Osteoblast (primary cell): ENCODE measurements at places on chromosomes 3 and 15.

DNA sequence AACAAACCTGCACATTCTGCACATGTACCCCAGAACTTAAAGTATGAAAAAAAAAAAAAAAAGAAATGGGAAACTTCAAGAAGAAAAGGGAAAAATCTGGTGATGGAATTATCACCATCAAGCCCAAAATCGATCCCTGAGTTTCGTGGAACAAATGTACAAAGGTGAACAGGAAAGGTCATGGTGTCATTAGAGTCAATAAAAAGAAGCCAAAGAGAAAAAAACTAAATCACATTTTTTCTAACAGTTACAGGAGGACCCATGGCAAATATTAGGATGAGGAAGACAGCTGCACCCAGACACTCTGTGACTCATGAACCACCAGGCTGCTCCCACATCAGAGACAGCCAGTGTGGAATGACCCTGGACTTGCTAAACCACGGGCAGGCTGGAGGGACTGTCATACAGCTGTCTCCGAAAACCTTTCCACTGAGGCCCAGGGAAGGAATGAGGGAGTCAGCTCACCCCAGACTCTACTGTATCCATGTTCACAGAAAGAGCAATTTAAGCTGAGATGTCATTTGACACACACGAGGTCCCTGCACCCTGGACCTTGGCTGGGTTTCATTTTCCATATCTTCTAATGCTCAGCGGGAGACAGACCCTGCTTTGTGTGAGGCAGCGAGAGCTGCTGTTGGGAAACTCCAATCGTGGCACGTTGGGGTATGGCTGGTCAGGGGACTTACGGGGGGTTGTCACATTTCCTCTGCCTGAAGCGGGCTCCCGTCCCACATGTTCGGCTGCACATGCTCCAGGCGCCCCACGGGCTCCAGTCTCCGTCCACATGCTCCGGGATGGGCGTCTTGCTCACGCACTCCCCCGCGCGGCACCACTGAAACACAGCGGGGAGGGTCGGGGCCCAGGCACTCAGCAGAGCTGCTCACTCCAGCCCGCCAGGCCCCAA, 210.2 kb downstream of the ADAMTS17 start:
- DNase-seq: peak; percentile 93

DNA sequence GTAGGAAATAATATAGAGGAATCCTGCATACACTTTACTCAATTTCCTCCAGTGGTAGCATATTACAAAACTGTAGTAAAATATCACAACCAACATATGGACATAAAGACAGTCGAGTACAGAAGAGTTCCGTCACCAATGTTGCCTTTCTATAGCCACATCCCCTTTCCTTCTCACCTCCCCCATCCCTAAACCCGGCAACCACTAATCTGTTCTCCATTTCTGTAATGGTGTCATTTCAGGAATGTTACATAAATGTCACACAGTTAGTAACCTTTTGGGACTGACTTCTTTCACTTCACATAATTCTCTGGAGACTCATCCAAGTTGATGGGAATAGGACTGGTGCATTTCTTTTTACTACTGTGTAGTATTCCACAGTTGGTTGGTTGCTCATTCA, 41.4 kb upstream of the ATG7 start:
- DNase-seq: no peak

DNA sequence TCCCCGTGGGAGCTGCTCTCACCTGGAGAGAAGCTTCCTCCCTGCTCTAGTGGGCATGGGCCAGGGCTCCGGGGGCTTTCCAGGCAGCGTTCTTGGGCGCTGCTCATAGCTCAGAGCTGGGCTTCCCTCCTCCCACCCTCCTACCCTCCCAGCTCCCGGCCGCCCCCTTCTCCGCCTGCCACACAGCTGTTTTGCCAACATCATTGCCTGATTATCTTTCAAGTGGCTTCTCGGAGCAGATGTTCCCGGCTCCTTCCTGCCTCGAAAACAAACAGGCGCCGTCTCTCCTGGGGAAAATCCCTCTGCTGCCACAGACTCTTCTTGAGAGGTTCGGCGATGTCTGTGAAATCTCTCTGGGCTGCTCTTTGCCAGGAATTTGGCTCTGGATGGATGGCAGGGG, 195.6 kb downstream of the RPLP1 start:
- DNase-seq: no peak

DNA sequence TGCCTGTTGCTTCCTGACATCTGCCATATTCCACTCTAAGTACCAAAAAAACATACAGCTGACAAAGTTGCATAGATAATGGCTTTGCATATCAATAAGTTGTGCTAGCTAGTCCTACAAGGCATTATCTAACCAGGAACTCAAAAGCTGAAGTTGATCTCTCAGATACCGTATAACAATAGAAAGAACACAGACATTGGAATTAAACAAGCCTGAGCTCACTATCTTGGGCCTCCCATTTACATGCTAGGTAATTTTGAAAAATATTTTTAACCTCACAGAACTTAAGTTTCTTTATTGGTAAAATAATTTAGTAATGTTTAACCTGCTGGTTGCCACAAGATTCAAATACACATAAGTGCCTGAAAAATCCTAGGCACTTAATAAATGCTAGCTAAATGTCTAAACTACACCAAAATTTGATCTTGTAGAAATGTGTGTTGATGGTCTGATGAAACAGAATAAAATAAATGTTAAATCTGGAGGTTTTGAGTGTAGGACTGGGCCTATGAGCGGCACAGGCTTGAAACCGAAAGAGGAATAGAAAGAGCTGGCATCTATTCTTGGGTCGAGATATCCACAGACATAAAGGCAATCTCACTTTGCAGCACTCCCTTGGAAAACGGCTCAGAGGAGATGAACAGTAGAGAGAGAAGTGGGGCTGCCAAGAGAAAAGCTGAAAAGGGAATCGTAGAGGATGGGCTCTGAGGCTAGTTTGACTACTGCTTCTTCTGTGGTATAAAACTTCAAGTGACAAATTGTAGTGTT, 29.9 kb upstream of the TTC14 start:
- no peak for DNase-seq

GRCh38 chr3:18883571-18883970, 264.7 kb upstream of the KCNH8 start:
- DNase-seq: no peak

GRCh38 chr3:127081001-127081720, 98.2 kb downstream of the PLXNA1 start:
- peak; percentile 71 for DNase-seq

- DNase-seq: no peak
These were observed 24.5 kb downstream of the RSRC1 start for GRCh38 chr3:158134363-158134762.

- no peak for DNase-seq
These were observed 52.1 kb upstream of the WDR72 start for GRCh38 chr15:53811530-53811929.

GRCh38 chr15:95912280-95912625, 418.2 kb upstream of the NR2F2 start:
- DNase-seq: no peak

DNA sequence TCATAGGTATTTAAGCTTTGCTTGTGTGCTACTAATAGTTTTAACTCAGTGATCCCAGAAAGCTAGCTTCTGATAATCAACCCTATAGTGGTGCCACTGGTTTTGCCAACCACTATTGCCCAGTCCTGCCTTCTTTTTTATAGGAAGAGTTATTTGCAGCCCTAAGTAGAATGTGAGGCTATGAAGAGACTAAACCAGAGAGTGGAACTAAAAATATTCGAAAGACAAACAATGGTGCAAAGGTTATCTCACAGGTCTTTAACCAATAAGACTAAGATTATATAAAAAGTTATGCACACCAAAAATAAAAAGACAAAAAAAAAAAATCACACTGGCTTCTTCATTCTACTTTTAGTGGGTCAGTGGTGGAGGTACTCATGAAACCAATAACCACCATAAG, 85.6 kb downstream of the NBEAL2 start:
- DNase-seq: peak; percentile 17

DNA sequence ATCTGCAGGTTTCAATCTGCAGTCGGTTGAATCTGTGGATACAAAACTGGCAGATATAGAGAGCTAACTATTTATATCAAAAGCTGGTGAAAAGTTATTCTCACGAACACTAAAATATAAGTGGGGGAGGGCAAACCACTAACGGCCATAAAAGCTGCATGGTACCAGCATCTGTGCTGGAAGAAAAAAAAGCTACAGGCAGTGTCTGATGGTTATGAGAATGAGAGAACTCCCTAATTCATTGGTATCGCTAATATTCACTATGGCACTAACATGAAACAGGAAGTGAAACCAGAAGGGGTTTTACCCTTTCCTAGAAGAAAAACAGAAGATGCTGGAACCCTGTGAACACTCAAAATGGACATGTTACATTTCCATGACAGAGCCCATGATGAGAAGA, 15.9 kb downstream of the CEP70 start:
- DNase-seq: no peak

GRCh38 chr3:187841560-187841959, 96.3 kb upstream of the BCL6 start:
- peak; percentile 72 for DNase-seq

GRCh38 chr3:101984356-101984755, 135.0 kb downstream of the NFKBIZ start:
- no peak for DNase-seq

DNA sequence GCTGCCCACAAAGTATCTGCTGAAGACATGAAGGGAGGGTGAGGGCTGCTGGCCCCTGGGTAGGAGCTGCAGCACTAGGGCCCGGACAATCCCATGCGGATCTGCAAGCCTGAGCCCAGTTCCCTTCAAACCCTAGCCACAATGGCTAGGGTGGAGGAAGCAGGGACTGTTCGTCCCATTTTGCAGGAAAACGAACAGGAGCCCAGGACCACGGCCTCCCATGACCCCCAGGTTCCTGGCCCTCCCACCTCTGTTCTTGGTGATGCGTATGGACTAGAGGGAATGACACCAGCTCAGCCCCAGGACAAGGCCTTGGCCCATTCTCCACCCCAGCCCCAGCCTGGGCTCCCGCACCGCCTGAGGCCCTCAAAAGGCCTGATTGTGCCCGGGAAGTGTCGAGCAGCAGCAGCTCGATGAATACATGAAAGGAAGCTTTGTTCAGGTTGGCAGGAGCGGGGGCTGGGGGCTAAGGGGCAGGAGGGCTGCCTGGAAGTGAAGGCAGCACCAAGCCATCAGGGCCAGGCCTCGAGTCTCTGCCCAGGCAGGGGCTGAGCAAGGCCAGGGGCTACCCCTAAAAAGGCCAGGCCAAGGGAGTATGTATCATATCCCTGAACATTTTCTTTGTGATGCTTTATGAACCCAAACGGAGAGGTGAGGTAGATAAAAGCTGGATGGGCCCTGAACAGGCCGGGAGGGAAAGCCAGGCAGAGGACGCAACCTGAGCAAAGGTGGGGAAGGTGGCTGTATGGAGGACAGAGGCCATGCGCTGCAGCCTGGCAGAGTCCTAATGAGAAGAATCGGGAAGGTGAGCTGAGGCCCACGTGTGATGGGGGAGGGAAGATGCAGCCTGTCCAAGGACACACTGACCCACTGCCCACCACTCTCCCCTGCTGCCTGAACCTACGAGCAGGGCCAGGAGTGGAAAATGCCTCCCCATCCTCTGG, 12.2 kb downstream of the SEMA7A start:
- peak; percentile 38 for DNase-seq

- no peak for DNase-seq
These were observed 7.1 kb downstream of the LRRK1 start for GRCh38 chr15:100926258-100926657.

- peak; percentile 97 for DNase-seq
These were observed 29.5 kb downstream of the DNAH1 start for GRCh38 chr3:52345521-52346109.

- DNase-seq: no peak
These were observed 163.4 kb upstream of the AGTR1 start for GRCh38 chr3:148534089-148534988.

DNA sequence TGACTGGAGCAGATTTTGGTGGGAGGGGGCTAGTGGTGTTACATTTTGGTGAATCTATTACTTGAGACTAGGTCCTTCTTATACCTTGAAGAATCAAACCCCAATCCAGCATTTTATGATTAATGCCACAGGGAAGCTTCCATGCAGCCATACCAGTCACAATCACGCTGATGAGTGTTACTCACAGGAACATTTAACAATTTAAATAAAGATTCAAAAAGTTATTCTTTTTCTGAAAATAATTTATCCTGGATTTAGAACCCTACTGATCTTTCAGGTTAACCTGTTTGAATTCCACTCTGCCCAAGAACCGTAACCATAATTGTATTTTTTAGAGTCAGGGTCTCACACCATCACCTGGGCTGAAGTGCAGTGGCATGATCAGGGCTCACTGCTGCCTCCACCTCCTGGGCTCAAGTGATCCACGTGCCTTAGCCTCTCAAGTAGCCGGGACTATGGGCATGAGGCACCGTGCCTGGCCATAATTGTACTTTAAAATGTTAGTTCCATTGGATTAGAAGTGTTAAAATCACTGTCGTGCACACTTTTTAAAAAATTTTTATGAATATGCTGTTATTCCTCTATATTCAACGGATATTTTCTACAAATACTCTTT, 929 bp upstream of the MTMR10 start:
- DNase-seq: no peak

DNA sequence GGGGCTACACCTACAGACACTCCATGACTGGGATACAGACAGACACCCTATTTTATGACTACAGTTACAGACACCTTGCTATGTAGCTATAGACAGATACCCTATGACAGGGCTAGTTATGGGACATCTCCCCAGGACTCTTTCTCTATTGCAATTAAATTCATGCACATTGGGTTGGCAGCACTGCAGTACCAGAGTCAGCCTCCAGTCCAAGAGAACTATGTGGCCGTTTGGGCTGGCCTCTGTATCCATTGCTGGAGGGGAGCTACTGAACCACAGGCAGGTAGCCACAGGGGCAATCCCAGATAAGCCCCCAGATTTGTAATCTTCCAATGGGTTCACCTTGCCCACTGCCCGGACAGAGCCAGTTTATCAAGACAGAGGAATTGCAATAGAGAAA, 108.4 kb upstream of the SPATA16 start:
- DNase-seq: no peak

GRCh38 chr3:23258110-23258509, 55.0 kb downstream of the UBE2E2 start:
- no peak for DNase-seq

GRCh38 chr3:195268576-195269309, 2.2 kb downstream of the XXYLT1 start:
- DNase-seq: no peak

DNA sequence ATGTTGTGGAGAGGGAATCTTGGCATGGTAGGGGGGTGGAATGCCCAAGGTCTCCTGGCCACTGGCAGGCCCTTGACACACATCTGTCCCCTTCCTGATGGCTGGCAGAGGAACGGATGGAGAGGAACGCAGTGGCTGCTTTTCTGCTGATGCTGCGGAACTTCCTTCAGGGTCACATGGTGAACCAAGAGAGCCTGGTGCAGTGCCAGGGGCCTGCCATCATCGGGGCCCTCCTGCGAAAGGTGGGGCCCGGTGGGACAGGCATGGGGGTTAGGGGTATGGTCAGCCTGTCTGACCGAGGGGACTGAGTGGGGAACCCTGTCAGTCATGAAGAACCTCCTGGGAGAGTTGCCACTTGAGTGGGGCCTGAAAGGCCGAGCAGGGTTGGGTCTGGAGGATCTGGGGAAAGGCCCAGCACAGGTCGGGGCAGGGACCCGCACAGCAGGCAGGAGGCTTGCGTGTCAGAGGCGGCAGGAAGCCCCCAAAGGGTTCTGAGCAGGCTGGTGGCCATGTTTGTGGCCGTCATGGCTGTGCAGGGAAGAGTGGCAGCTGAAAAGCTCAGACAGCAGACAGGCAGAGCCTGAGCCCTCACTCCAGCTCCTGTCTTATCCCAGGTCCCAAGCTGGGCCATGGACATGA, 18.1 kb downstream of the NBEAL2 start:
- DNase-seq: peak; percentile 85
